ENCODE measurements at places on chromosomes 1 and 21.
A peak's percentile ranks its signal among the peaks of the same experiment; 100 is the strongest.

DNA sequence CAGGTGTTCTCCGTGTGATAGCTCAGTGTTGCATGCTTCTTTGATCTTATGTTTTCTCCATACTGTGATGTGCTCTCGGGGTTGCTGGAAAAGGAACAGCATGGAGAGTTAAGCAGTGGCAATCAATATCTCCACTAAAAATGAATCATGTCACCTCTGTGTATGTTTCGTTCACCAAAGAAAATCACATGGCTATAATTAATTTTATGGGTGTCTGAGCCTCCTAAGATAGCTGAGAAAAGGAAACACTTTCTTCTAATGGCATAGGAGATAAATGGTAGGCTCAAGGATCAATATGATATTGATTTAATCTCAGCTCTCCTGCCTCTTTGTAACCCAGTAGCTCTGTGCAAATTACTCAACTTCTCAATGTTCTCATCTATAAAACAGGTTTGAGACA lies 14.3 kb downstream of the FAM177B start:
- H3K4me1 ChIP-seq: peaks cover 8% of the 10 kb centered on the region
- H3K27me3 ChIP-seq: no peaks in the 10 kb centered on the region
- H3K4me3 ChIP-seq: no peak overlapping the region
- no peak overlapping the region for H3K27ac ChIP-seq

GRCh38 chr1:28804071-28804470 lies 7.9 kb upstream of the OPRD1 start:
- no peak for DNase-seq
- no peaks in the 10 kb centered on the region for H3K4me1 ChIP-seq
- H3K27ac ChIP-seq: no peak overlapping the region
- H3K36me3 ChIP-seq: no peaks in the 10 kb centered on the region

GRCh38 chr1:12232221-12232620 lies 2.4 kb downstream of the VPS13D start:
- no peak for DNase-seq
- H3K36me3 ChIP-seq: peaks cover 4% of the 10 kb centered on the region
- no peaks in the 10 kb centered on the region for H3K27me3 ChIP-seq
- H3K4me3 ChIP-seq: no peak overlapping the region

GRCh38 chr1:212024469-212025149 lies 10.7 kb downstream of the INTS7 start:
- no peak for DNase-seq
- no peak overlapping the region for H3K4me3 ChIP-seq
- H3K36me3 ChIP-seq: no peaks in the 10 kb centered on the region
- H3K4me1 ChIP-seq: no peaks in the 10 kb centered on the region

DNA sequence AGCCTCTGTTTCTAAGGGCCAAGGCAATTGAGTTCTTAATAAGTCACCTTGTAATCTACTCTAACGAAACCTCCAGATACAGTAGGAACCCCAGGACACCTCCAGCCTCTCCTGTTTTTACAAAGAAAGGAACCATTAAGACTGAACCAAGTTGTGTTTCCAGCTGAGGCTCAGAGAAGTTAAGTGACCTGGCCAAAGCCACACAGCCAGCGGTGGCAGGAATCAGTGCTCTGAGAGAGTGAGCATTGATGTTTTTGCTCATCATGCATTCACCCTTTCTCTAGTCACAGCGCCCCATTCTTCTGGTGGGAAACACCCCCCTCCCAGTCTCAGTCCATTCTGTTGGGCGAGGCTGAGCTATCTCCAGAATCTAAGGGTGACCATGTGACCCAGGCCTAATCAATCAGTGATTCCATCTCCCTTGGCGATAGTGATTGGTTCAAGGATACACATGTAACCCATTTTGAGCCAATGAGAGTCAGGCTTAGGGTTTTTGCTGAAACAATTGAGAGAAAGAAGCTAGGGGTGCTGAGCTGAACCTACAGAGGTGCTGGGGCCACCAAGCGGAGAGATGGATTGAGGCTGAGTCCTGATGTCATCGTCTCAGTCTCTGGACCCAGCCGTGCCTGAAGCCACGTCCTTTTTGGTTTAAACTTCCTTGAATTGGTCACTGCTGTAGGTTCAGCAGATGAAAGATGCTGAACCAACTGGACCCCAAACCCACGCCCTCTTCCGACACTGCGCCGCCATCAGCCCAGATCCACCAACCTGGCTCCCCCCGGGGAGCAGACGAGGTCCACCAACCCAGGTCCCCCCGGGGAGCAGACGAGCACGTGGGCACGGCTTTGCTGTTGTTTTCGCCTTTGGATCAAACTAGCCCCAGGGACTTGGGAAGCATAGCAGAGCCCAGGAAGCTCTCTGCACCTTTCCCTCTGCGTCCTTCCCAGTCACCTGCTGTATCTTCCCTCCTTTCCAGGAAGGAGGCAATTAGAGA lies 28.0 kb upstream of the RERE start:
- H3K4me1 ChIP-seq: peaks cover 11% of the 10 kb centered on the region
- DNase-seq: no peak
- peak overlapping the region; percentile 10 for H3K4me3 ChIP-seq
- H3K36me3 ChIP-seq: no peaks in the 10 kb centered on the region
- H3K27ac ChIP-seq: no peak overlapping the region

GRCh38 chr1:1217621-1218523 lies 3.9 kb upstream of the TNFRSF4 start:
- H3K27me3 ChIP-seq: no peaks in the 10 kb centered on the region
- H3K27ac ChIP-seq: no peak overlapping the region
- H3K4me3 ChIP-seq: no peak overlapping the region
- no peaks in the 10 kb centered on the region for H3K4me1 ChIP-seq
- DNase-seq: no peak

GRCh38 chr1:203364094-203364801 lies 13.3 kb upstream of the FMOD start:
- peaks cover 1% of the 10 kb centered on the region for H3K4me1 ChIP-seq
- no peak for DNase-seq
- no peaks in the 10 kb centered on the region for H3K27me3 ChIP-seq
- H3K36me3 ChIP-seq: no peaks in the 10 kb centered on the region
- H3K27ac ChIP-seq: no peak overlapping the region
- no peak overlapping the region for H3K4me3 ChIP-seq

GRCh38 chr1:42759114-42759513 lies 7.7 kb downstream of the P3H1 start:
- H3K27me3 ChIP-seq: no peaks in the 10 kb centered on the region
- no peak overlapping the region for H3K27ac ChIP-seq
- H3K4me3 ChIP-seq: no peak overlapping the region

GRCh38 chr1:19596714-19597495 lies 47.2 kb upstream of the NBL1 start:
- no peaks in the 10 kb centered on the region for H3K36me3 ChIP-seq
- DNase-seq: peak; percentile 94
- H3K4me3 ChIP-seq: peak overlapping the region; percentile 82
- H3K27ac ChIP-seq: peak overlapping the region; percentile 86
- no peaks in the 10 kb centered on the region for H3K27me3 ChIP-seq

- no peaks in the 10 kb centered on the region for H3K27me3 ChIP-seq
- no peak overlapping the region for H3K4me3 ChIP-seq
- H3K27ac ChIP-seq: no peak overlapping the region
- peaks cover 7% of the 10 kb centered on the region for H3K36me3 ChIP-seq
- peaks cover 7% of the 10 kb centered on the region for H3K4me1 ChIP-seq
- no peak for DNase-seq
Measured at GRCh38 chr1:10498231-10498630, 23.5 kb downstream of the PEX14 start.

DNA sequence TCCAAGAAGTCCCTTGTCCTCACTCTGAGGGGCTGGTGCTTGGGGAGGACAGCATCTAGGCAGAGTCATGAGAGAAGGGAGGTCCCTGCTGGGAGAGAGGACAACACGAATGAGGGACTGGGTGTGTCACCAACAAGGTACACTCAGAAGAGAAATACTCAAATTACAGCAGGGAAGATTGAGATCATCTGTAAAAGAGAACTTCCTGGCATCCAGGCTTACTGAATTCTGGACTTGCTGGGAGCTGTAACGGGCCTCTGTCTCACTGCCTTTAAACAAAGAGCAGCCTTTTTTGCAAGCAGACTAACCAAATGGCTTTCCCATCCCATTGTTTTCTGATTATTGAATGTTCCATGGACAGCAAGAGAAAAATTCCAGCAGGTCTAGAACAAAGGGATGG lies 195.7 kb upstream of the RAB4A start:
- no peak for DNase-seq
- H3K4me1 ChIP-seq: peaks cover 10% of the 10 kb centered on the region
- H3K36me3 ChIP-seq: no peaks in the 10 kb centered on the region
- H3K4me3 ChIP-seq: no peak overlapping the region
- no peak overlapping the region for H3K27ac ChIP-seq

DNA sequence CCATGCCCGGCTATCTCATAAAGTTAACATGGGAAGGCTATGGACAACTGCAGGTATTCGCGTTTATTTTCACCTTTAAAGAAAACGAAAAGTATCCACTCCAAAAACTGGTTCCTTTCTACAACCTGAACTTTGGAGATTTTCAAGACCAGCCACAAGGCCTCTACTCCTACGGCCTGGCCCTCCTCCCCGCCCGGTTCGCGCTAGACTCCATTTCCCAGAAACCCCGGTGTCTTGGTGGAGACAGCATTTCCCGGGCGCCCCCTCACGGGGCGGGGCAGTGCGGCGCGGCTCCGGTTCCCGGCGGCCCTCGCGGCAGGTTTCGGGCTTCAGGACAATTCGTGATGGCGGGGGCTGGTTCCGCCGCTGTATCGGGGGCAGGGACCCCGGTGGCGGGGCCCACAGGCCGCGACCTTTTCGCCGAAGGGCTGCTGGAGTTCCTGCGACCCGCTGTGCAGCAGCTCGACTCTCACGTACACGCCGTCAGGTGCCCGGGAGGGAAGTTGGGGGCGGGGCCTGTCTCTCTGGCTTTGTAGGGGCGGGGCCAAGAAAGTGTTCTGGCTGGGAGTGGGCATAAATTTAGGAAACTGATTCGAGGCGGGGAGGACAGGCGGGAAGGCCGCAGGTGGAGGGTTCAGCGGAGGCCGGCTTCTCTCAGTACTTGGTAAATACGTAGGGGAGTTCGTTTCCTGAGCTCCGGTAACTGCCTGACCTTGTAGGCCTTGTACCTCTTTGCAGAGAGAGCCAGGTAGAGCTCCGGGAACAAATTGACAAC lies at the start of gene SNAPIN:
SNAPIN (plus strand) TSS at position 304 of the 775 bp plus-strand sequence; CDS start at position 345, 41 bp downstream.
- H3K36me3 ChIP-seq: peaks cover 25% of the 10 kb centered on the region
- peak; percentile 84 for DNase-seq
- peak within 1 kb of the TSS; percentile 98 for H3K4me3 ChIP-seq
- H3K4me1 ChIP-seq: peaks cover 10% of the 10 kb centered on the region

- no peak for DNase-seq
- peak overlapping the region; percentile 20 for H3K4me3 ChIP-seq
- H3K27ac ChIP-seq: peak overlapping the region; percentile 67
Measured at GRCh38 chr1:19468397-19468956, 16.9 kb downstream of the CAPZB start.

DNA sequence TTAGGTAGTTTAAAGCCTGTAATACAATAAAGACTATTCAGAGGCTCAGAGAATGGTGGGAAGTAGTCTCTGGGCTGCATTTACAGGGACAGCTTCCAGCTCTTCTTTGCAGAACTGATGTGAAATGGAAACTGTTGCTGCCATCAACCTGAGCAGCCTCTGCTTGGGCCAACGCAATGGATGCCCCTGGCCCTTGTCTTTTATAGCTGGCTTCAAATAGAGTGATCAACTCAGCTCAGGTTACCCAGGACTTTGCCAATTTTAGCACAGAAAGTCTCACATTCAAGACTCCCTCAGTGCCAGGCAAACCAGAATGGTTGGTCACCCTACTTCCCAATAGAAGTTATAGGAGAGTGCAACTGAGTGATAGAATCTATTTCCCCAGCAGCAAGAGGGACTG lies 18.1 kb upstream of the GALNT2 start:
- H3K4me1 ChIP-seq: no peaks in the 10 kb centered on the region
- H3K4me3 ChIP-seq: no peak overlapping the region
- no peaks in the 10 kb centered on the region for H3K27me3 ChIP-seq
- H3K36me3 ChIP-seq: no peaks in the 10 kb centered on the region
- DNase-seq: no peak

- peaks cover 74% of the 10 kb centered on the region for H3K4me1 ChIP-seq
- no peaks in the 10 kb centered on the region for H3K36me3 ChIP-seq
- no peaks in the 10 kb centered on the region for H3K27me3 ChIP-seq
Measured at GRCh38 chr1:225627304-225627947, 25.5 kb downstream of the ENAH start.

DNA sequence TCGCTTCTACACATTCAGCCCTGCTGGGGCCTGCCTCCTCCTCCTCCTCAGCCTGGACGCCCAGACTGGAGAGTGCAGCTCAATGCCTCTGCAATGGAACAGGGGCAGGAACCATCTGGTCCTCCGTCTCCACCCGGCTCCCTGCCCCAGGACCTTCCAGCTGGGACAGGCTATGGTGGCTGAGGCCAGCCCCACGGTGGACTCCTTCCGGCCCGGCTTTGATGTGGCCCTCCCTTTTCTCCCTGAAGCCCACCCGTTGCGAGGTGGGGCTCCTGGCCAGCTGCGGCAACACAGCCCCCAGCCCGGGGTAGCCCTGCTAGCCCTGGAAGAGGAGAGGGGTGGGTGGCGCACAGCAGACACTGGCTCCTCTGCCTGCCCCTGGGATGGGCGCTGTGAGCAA lies 1.4 kb downstream of the EXTL1 start:
- no peak overlapping the region for H3K27ac ChIP-seq
- H3K27me3 ChIP-seq: no peaks in the 10 kb centered on the region
- no peak overlapping the region for H3K4me3 ChIP-seq
- peaks cover 30% of the 10 kb centered on the region for H3K4me1 ChIP-seq
- H3K36me3 ChIP-seq: no peaks in the 10 kb centered on the region

GRCh38 chr1:81594206-81594605 lies 206.5 kb upstream of the ADGRL2 start:
- no peaks in the 10 kb centered on the region for H3K4me1 ChIP-seq
- no peak for DNase-seq
- no peak overlapping the region for H3K27ac ChIP-seq
- no peaks in the 10 kb centered on the region for H3K36me3 ChIP-seq

- no peak overlapping the region for H3K27ac ChIP-seq
- DNase-seq: no peak
- H3K27me3 ChIP-seq: peaks cover 8% of the 10 kb centered on the region
Measured at GRCh38 chr1:22969304-22969709, 3.4 kb downstream of the LACTBL1 start.

- H3K27ac ChIP-seq: no peak overlapping the region
- H3K4me3 ChIP-seq: no peak overlapping the region
- H3K27me3 ChIP-seq: no peaks in the 10 kb centered on the region
- no peaks in the 10 kb centered on the region for H3K36me3 ChIP-seq
Measured at GRCh38 chr1:3904006-3904842, 4.2 kb upstream of the C1orf174 start.

GRCh38 chr1:212879947-212880690 lies 22.0 kb downstream of the FLVCR1 start:
- no peak overlapping the region for H3K4me3 ChIP-seq
- no peak for DNase-seq
- H3K4me1 ChIP-seq: no peaks in the 10 kb centered on the region
- no peak overlapping the region for H3K27ac ChIP-seq

- peak within 1 kb of the TSS; percentile 78 for H3K4me3 ChIP-seq
- no peak for DNase-seq
- H3K27me3 ChIP-seq: no peaks in the 10 kb centered on the region
- H3K27ac ChIP-seq: peak within 1 kb of the TSS; percentile 6
- peaks cover 11% of the 10 kb centered on the region for H3K4me1 ChIP-seq
Measured at GRCh38 chr1:58576727-58577653, at the start of gene TACSTD2. TACSTD2 (minus strand) TSS chr1:58577252; CDS start chr1:58577156, 96 bp downstream.

GRCh38 chr1:170225781-170226530 lies 80.2 kb downstream of the NTMT2 start:
- DNase-seq: no peak
- H3K36me3 ChIP-seq: no peaks in the 10 kb centered on the region
- H3K4me1 ChIP-seq: peaks cover 21% of the 10 kb centered on the region
- H3K27me3 ChIP-seq: no peaks in the 10 kb centered on the region
- H3K4me3 ChIP-seq: no peak overlapping the region

Data from thoracic aorta (tissue), 2 donors.